Hair follicular keratinocyte (primary cell): ENCODE measurements at places on chromosomes 2 and 18. TPM values are rescaled to one million over a fixed set of nuclear protein-coding genes. Genes with fewer than 3 reads are reported as not detected.

HMSD gene
- 1.4 TPM in 1 of 2 replicates, not detected in the other for total RNA-seq

CD207 gene
- not detected in 2 replicates for total RNA-seq

MTCL1 gene
- 19.6 and 22.2 TPM in 2 replicates for total RNA-seq

CROCC2 gene
- total RNA-seq = not detected in 2 replicates

HAAO gene
- 0.15 TPM in 1 of 2 replicates, not detected in the other for total RNA-seq

L3MBTL4 gene
- 0.23 and 0.49 TPM in 2 replicates for total RNA-seq

OXER1 gene
- not detected in 2 replicates for total RNA-seq

TET3 gene
- 2.7 and 3.5 TPM in 2 replicates for total RNA-seq

ACVR1 gene
- 10.0 and 17.3 TPM in 2 replicates for total RNA-seq

STARD6 gene
- not detected in 2 replicates for total RNA-seq

D2HGDH gene
- total RNA-seq = 8.9 and 11.6 TPM in 2 replicates

YES1 gene
- total RNA-seq = 214 and 220 TPM in 2 replicates
